ENCODE measurements at places on chromosomes 6 and 20.
A peak's percentile ranks its signal among the peaks of the same experiment; 100 is the strongest.

DNA sequence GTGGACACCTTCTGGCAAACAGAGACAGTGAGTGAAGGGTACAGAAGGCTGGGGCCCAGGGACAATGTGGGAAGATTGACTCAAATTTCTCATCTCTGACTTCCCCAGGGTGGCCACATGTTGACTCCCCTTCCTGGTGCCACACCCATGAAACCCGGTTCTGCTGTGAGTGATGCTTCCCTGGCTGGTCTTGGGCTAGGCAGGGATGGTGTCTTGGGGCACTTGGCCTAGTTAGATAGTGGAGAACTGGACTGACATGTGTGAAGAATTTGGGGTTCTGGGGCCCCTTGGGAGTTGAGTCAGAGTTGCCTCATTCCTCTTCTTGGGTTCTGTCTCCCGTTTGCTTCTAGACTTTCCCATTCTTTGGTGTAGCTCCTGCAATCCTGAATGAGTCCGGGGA lies 34.2 kb downstream of the GSS start:
- DNase-seq, result no peak

DNA sequence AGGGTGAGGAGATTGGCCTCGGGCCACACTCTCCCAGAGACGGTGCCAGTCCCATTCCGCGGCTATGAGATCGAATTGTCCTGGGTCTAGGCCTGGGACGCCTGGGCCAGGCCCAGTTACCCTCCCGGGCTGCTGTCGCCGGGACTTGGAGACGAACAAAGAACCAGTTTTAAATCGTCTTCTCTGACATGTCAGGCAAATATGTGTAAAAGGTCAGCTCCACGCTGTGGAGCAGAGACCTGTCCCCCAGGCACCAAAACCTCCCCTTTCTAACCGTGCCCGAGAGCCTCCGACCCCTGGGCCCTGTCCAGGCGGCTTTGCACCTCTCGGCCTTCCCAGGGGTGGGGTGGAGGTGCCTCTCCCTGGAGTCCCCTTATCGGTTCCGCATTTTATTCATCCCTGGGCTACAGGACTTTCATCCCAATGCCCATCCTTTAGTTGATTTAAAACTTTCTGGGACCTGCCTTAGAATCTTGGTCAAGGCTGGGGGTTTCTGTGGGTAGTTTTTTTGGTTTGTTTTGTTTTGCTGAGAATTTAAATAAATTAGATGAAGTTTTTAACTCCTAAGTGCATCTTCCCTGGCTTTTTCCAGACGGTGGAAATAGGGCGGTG lies 5.8 kb upstream of the TFAP2A start:
- DNase-seq, result no peak

GRCh38 chr6:166933396-166933795 lies 23.0 kb downstream of the RNASET2 start:
- DNase-seq, result no peak

- DNase-seq, result peak; percentile 82
Observed at GRCh38 chr20:62977613-62978560, 25.4 kb downstream of the SLC17A9 start.

DNA sequence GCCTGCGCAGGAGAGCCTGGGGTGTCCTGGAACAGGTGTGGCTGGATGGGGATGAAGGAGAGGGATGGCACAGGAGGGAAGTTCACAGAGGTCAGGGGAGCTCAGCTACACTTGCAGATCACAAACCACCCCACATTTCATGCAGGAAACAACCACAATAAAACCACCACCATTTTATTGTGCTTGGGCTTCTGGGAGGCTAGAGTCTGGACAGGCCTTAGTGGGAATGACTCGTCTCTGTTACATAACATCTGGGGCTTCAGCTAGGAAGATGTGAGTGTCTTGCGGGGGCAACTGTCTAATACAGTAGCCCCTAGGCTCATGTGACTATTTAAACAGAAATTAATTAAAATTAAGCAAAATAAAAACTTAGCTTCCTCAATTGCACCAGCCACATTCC lies 33.4 kb downstream of the SNX5 start:
- no peak for DNase-seq

GRCh38 chr6:168799067-168799466 lies 358.1 kb downstream of the SMOC2 start:
- DNase-seq, result no peak

- DNase-seq, result no peak
Observed at GRCh38 chr6:13915561-13916229, 9.1 kb upstream of the RNF182 start.

DNA sequence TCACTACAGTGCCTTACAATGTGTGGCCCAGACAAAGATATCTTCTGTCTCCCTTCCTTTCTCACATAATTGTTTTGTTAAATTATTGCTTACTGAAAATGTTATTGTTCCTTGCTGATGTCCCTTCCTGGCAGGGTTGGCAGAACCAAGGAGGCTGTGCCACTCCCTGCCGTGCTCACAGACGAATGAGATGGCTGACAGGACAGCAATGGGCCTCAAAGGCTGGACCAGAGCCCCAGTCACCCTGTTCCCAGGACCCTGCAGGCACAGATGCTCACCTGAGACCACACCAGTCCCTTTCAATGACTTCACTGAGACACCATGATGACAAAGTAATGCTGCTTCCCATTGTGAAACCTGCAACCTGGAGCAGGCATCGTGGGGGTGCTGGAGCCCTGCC lies 375.1 kb downstream of the HACE1 start:
- DNase-seq, result no peak

DNA sequence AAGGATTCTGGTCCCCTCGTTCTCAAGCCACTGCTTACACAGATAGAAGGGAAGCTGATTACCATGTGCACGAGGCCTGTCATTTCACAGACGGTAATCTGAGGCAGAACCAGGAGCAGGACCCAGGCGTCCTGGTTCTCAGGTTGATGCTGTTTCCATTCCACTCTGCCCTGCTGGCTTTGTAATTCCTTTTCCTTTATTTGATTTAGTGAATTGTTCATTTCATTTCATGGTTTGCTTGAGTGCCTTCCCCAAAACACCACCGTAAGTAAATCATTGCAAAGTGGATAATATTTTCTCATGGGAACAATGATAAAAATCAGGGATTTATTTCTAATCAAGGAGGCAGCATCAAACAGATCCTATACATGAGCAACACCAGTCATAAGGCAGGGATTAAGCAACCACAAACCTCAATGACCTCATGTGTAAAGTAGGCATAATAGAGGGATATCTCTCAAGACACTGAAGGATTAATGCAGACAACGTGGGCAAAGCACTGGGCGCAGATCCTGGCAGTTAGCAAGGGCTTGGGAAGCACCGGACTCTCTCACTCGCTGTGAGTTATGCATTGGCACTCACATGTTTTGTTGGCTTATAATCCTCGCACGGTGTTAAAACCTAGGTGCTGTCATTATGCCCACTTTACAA lies 229.5 kb upstream of the FOXQ1 start:
- no peak for DNase-seq

DNA sequence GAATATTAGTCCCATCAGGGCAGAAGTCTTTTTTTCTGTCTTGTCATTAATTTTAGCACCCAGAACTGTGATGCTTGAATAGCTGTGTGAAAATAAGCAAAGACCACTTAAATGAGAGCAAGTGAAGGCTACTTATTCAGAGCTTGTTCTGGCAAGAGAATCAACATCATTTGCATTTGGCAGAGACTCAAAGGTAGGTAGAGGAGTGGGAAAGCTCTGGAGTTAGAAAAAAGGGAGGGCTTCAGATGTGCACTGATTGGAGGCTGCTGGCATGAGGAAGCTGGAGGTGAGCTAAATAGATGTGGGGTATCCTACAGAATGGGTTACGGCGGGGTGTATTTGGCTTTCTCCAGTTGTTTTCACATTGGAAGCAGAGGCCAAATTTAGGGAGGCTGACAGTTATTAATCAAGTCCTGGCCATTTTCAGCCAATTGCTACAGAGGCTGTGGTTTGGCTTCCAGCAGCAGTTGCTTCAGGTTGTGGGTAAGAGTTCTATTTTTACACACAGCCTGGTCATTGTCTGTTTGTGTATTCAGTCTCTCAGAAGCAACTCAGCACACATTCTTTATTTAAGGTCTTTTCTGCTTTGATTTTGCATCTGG lies 254.3 kb downstream of the BTBD3 start:
- no peak for DNase-seq

DNA sequence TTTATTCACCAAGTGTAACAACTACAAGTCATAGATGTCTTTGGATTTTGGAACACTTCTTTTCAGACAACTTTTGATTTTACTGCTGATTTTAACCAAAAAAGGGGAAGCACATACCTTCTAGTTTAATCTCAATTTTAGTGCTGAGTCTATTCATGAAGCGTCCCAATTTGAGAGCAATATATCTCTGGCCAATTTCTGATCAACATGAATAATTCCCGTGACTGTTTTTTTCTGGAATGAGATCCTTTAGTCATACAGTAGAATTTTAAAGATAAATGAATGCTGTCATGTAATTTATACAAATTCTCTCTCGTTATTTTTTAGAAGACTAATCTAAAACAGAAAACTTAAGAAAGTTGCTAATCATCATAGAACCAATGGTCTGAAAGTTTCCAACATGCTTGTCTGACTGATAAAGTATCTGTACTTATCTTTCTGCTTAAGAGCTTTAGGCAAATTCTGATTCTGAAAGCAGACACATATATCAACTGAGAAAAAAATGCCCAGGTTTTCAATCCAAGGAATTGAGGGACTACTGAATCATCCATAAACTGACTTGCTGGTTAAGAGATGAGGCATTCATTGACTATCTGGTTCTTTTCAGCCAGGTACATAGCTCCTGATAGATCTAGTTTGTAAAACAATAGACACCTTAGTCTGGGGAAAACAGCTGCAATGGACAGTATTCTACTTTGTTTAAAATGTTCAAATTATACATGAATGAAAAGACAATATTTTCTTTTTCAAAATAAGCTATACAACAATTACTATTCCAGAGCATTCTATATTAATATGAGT lies 657.5 kb downstream of the RFPL4B start:
- DNase-seq, result no peak

- no peak for DNase-seq
Observed at GRCh38 chr20:31684153-31685015, 38.3 kb downstream of the BCL2L1 start.

DNA sequence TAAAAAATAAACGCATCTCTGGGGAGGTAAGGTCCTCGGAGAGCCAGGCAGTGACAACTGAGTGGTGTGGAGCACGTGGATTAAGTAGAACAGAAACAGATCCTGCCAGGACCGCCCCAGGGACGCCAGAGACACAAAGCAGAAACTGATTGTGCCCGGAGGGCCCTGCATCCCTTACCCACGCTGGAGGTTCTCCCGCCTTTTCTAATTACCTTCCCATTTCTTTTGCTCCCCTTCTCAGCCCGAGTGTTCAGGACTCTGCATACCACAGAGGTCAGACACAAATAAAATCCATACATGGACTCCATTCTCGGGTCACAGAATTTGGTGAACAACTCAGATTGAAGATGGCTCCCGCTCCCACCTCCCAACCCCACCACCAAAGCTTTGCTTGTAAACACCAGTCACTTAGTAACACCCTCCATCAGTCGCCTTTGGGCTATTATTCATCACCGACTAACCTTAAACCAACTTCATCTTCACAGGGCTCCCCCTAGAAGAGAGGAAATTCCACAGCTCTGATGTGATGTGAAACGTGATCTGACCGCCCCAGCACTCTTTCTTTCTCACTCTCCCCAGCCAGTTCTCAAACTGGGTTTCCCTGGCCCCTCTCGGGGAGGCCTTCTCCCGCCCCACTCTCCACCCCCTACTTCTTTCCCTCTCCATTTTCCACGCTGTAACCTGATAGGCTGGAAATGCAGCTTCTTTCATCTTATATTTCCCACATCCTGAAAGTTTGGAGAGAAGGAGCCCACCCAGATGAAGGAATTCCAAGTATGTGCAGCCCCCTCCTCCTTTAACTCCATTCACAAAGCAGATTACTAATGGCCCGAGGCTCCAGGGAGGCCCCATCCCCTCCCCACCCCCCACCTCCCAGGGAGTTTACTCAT lies 32.5 kb upstream of the PIM1 start:
- DNase-seq, result peak; percentile 17

GRCh38 chr6:117906507-117906957 lies 532 bp upstream of the SLC35F1 start:
- no peak for DNase-seq

- no peak for DNase-seq
Observed at GRCh38 chr20:53995949-53996348, 74.4 kb downstream of the BCAS1 start.

DNA sequence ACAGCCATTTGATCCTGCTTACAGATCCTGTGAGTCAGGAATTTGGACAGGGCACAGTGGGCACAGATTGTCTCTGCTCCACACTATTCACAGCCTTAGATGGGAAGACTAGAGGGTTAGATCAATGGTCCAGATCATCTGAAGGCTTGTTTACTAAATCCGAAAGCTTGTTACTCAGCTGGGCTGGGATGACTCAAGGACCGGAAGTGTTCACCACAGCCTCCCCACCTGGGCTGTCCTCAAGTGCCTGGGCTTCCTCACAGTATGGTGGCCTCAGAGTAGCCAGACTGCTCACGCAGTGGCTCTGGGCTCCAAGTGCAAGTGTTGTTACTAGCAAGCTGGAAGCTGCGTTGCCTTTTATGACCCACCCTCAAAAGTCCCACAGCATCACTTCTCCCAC lies 75.4 kb upstream of the INSM1 start:
- no peak for DNase-seq

DNA sequence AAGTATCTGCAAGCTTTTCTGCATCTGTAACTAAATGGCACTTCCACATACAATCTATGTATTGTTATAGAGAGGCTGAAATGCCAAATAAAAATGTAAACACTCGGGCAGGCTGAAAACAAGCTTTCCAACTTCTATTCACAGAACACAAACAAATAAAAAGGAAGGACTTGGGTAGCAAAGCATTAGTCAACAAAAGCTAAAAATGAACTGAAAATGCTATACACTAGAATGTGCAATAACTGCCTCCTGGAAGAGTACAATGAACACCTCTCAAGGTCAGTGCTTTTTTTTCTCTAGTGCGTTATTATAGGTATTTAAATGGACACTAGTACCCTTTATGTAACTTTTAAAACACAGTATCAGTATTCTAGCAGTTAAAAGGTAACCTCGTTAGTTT lies 31.4 kb downstream of the STK38 start:
- DNase-seq, result no peak

- no peak for DNase-seq
Observed at GRCh38 chr6:25332655-25333071, 53.5 kb downstream of the CARMIL1 start.

- no peak for DNase-seq
Observed at GRCh38 chr20:12028771-12029170, 111.1 kb downstream of the BTBD3 start.

GRCh38 chr6:2173203-2173961 lies 72.0 kb downstream of the GMDS start:
- DNase-seq, result no peak

- DNase-seq, result no peak
Observed at GRCh38 chr6:111623046-111623718, 17.5 kb upstream of the TRAF3IP2 start.

DNA sequence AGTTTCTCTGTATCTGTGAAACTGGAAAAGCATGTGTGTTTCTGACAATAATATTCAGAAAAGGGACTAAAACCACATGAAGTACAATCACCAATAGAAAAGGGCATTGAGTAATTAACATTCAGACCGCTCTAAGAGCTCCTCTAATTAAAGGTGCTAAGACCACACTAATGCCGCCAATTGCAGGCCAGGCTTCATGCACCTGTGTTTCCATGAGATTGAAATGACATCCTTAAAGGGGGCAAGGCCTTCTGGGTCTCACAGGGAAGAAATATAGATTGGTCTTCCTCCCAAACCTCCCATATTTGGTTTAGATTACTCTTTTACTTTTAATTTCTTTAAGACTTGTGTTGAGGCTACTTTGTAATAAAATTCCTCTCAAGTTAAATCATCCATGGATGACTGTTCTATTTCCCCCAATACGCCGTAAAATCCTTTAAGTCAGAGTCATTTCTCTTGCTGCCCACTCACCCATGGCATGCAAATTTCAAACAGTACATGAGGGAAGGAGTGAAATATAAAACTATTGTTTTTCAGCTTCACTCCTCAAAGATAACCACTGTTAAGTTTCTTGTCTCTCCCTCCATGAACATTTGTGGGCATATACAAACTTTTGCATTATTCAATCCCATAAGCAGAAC lies 110.6 kb downstream of the UBE3D start:
- no peak for DNase-seq
